CD4-positive, alpha-beta memory T cell (primary cell): ENCODE measurements at places on chromosomes 3 and 15. TPM values are rescaled to one million over a fixed set of nuclear protein-coding genes. Genes with fewer than 3 reads are reported as not detected.
A peak's percentile ranks its signal among the peaks of the same experiment; 100 is the strongest.

GRCh38 chr3:133853925-133854227 is 41.8 kb downstream of the RAB6B start:
- no peak for DNase-seq

- DNase-seq = no peak
These were observed 470.3 kb downstream of the CNTN4 start for GRCh38 chr3:2568929-2569328.

DNA sequence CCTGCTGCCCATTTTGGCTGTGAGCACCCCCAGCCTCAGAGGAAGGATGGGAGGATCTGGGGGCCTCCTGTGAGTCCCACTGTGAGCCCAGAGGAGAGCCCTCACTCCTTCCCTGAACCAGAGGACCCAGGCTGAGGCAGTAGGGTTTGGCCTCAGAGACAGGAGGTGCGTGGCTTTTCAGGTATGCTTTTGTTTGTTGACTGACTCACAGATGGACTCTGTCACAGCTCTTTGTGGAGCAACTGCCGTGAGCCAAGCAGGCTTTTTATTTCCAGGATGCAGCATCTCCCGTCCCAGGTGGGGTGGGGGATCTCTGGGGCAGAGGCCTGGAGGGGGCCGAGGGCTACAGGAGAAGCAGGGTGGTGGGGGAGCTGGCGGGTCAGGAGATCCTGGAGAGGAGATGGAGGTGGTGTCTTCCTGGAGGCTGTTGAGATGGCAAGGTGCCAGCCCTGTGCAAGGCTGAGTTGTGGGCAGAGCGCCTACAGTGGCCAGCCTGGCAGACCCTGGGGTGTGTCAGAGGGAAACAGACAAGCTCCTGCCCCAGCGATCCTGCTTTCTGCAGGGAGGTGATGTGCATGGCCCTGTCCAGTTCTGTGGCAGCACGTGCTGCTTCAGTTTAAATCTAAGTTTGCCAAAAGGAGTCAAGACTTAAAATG is 24.0 kb downstream of the PLXNA1 start:
- DNase-seq = no peak

DNA sequence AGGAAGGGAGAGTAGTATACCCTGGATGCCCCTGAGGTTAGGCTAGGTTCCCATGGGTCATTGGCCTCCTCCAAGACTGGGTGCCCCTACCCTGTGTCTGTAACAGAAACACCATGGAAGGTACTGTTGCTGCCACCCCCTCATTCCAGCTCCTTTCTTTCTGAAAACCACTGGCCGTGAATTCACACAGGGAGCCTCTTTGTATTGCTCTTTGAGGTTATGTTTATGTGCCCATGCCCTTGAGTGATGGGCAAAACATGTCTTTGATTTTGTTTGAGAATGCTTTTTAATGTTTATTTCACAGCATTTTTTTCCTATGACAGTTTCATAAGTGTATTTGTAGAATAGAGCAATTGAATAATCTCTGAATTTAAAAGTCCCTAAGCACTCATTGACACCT is 79.7 kb downstream of the RARB start:
- no peak for DNase-seq

DNA sequence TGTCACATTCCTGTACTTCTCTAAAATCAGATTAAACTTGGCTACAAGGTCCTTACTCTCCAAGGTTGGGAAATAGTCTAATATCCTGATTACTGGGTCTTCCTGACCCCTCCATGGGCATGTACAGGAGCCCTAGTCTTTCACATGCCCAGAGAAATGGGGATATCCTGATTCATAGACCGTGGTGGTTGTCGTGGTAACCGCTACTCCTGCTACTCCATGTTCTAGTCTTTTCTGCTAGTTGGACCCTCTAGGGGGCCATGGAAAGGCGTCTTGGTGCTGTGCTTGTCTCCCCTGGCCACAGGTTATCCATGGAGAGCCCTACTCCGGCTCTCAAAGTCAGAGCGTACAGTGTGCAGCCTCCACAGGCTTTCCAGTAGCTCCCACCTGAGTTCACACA is 13.1 kb upstream of the ZBTB38 start:
- DNase-seq = no peak

GRCh38 chr3:48595075-48595525 is at the start of gene COL7A1:
TSS of gene COL7A1 (minus strand) at chr3:48595329. CDS start at chr3:48595159, 170 bp downstream.
- DNase-seq = no peak

DNA sequence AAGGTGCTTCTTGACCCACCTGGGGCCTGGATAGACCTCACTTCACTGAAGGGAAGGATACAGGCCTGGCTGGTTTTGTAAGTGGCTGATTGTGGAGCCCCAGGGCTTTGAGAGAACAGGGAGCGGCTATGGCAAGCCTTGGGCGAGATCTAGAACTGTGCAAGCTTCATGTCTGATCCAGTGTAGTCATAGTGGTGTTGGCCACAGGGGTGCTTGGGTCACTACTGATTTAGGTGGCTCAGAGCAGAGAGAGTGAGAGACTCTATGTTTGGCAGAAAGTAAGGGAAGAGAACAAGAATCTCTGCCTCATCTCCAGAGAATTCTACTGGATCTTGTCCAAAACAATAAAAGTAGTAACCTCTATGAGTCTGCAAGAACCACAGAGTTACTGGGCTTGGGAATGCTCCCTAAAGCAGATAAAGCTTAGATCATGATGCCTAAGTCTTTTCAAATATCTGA is 394.2 kb upstream of the EPHA3 start:
- no peak for DNase-seq

GRCh38 chr3:186917512-186918312 is 12.6 kb upstream of the ST6GAL1 start:
- DNase-seq = no peak

DNA sequence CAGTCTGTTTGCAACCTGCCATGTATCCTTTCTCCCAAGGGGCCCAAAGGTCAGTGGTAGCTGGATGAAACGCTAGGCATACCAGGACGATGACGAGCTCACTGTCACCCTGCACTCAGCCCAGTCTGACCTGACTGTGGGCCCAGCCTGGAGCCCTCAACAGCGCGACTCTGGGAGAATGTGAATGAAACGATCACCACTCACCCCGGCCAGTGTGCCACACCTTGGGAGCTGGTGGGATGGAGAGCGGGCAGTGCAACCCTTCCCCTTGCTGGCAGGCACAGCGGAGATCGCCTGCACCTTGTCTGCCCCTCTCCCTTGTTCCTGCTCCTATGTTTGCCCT is 27.2 kb downstream of the SRPRB start:
- DNase-seq = no peak

GRCh38 chr3:2377281-2377680 is 278.6 kb downstream of the CNTN4 start:
- DNase-seq = no peak

DNA sequence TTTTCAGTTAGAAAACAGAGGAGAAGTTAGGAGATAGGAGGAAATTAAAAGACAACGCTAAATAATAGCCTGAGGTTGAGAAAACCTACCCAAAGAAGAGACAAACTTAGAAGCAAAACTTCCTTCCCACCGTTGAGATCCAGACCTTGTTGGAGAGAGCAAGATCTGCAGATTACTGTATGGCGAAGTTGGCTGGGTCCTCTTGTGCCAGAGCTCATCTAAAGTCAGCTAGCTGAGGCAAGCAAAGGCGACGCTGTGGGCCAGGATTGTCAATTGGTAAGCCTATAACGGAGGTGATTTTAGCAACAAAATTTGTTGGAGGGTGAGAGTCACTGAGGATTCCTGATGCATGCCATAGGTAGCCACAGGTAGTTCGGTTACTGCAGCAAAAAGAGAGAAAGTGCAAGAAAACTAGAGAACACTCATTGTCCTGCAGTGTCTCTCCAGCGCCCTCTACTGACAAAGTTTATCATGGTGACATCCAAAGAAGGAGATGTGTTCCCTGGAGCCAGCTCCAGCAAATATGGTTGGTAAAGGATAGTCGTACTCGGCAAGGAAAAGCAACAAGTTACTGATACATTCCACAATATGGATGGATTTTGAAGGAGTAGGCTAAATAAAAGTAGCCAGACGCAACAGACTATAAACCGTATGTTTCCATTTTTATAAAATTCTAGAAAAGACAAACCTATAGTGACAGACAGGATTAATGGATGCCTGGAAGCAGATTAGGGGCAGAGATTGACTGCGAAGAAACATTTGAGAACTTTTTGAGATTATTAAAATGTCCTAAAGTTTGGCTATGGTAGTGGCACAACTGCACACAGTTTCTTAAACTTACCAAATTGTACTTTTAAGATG is 9.8 kb upstream of the OR5K4 start:
- peak; percentile 33 for DNase-seq

- DNase-seq = no peak
These were observed 31.9 kb downstream of the RAD18 start for GRCh38 chr3:8931342-8931741.

GRCh38 chr15:53757906-53758305 is 1.6 kb downstream of the WDR72 start:
- no peak for DNase-seq

The COL6A5 gene
- total RNA-seq = not detected

The APOD gene
- total RNA-seq = not detected

The DUOXA2 gene
- total RNA-seq = not detected

The CLSTN2 gene
- not detected for total RNA-seq

The LRRC28 gene
- 16.4 TPM for total RNA-seq
